Choroid plexus epithelial cell (primary cell): ENCODE measurements at places on chromosomes 4 and X.

- DNase-seq: peak; percentile 46
Observed at GRCh38 chr4:56640621-56641493, 40.2 kb downstream of the HOPX start.

GRCh38 chr4:186244835-186245234, 17.5 kb downstream of the KLKB1 start:
- no peak for DNase-seq

DNA sequence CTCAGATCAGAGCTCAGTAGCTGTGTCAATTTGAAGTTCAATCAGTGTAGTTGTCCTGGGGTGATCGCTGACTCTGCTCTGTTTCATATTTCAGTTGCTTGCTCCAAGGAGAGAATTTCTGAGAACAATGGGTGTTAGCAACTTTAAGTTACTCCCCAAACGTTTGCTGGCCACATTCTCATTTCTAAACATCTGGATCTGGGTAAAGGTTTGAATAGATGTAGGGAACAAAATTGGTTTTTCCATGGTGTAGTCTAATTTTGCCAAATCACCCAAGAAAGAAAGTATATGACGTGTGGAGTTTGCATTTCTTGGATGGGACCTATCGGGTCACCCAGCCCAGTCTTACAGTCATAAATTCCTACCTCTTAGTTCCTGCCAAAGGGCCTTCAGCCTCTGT, 103.7 kb downstream of the AKAP4 start:
- DNase-seq: no peak

GRCh38 chrX:133981924-133982323, 3.5 kb downstream of the GPC3 start:
- no peak for DNase-seq

- DNase-seq: no peak
Observed at GRCh38 chrX:44060221-44060620, 87.0 kb upstream of the NDP start.

DNA sequence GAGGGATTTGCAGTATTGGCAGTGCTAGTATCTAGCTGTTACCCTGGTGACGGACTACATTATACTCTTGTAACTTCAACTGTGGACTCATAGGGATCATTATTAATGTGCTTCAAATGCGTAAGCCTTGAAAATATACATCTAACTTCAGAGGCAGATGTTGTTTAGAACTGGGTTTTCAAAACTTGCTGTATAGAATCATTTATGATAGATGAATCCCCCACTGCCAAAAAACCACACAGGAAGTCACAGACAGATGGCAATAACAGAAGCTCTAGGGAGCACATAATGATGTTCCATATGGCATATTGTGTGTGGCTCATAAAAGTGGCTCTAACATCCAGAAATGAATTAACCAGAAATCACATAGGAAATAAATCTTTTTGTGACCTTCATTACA, 62.3 kb upstream of the RELL1 start:
- no peak for DNase-seq

DNA sequence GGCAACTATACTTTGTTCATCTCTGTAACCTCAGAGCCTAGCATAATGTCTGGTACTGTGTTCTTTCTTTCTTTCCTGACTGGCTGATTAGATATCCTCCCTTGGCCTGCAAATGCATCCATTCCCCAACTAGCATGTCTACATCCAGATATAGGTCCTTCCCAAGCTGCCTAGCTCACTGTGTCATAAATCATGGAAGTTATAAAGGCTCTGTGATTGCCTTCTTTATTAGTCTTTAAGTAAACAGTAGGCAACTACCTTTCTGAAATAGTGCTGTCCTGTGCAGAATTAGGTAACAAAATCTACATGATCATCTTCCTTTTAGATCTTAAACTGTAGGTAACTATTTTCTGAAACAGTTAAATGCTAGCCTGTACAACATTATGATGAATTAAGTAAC, 224.5 kb downstream of the DLG3 start:
- no peak for DNase-seq

DNA sequence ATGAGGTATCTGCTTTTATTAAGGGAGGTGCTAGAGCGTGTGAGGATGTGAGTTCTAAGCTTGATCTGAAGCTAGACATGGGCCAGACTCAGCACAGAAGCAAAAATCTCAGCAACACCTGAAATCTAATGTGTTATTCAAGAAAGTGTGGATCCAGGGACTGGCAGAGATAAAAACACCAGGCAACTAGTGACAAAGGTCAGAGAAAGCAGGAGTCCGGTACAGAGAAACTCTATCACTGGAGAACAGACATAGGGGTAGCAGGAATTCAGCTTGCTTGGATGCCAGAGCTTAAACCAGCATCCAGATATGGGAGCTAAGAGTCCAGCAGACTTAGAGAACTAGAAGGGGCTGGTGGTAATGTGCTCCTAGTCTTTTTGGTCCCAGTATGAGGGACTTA, 34.0 kb downstream of the VCX start:
- DNase-seq: no peak

GRCh38 chr4:113407409-113407808, 354.1 kb downstream of the CAMK2D start:
- no peak for DNase-seq

GRCh38 chr4:162406637-162407365, 243.0 kb upstream of the FSTL5 start:
- no peak for DNase-seq

GRCh38 chr4:48127231-48127630, 6.8 kb downstream of the TXK start:
- DNase-seq: no peak

GRCh38 chrX:1273896-1274295, 5.3 kb downstream of the CSF2RA start:
- DNase-seq: no peak

DNA sequence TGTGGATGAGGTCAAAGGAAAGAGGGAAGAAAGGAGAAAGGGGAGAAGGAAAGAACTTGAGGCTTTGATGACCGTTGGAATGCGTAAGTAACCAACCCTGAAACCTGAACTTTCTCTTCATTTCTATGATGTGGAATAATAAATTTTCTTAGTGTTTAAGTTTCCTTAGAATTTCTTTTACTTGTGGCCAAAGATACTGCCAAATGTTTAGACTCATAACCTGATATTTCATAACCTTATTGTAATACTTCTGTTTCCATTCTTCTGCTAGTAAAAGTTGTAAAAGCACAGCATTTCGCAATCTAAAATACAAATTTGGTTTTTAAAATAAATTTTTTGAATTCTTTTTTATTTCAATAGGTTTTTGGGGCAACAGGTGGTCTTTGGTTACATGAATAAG, 258.5 kb upstream of the GIMD1 start:
- DNase-seq: peak; percentile 24

- DNase-seq: peak; percentile 35
Observed at GRCh38 chr4:110487873-110488272, 11.9 kb downstream of the ENPEP start.

DNA sequence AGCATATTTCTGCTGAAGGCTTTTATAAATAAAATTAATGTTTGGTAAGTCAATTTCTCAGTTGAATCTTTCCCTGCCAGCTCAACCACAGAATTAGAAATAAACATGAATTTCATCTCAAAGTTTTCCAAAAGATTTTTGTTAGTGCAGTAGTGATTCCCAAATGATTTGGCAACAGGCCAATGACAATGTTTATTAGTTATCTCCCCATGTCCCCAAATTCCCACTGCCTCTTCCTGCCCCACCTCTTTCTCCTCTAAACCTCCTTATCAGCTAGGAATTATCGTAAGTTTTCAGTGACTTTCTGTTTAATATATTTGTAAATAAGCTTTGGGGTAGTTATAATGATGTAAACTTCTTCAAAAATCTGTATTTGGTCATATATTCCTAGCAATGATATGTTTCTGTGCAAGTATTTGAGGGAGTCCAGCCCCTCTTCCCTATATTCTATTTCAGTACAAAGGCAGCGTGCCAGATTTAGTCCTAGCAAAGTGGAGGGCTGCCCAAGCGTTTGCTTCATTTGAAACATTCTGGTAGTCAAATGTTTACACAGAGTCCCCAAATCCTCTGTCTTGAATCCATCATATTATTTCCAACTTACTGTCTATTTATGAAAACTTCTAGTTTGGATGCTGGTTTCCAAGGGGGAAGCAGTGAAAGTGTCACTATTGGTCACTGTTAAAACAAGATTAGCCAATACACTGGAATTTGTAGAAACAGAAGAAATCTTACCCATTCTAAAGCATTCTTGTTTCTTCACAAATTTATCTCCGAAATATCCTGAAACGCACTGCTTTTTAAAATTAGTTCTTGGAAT, 33.7 kb upstream of the ANKRD50 start:
- peak; percentile 46 for DNase-seq

GRCh38 chr4:163816494-163816893, 322.0 kb downstream of the TMA16 start:
- no peak for DNase-seq

- DNase-seq: peak; percentile 23
Observed at GRCh38 chr4:119678761-119679160, 50.2 kb upstream of the PDE5A start.

DNA sequence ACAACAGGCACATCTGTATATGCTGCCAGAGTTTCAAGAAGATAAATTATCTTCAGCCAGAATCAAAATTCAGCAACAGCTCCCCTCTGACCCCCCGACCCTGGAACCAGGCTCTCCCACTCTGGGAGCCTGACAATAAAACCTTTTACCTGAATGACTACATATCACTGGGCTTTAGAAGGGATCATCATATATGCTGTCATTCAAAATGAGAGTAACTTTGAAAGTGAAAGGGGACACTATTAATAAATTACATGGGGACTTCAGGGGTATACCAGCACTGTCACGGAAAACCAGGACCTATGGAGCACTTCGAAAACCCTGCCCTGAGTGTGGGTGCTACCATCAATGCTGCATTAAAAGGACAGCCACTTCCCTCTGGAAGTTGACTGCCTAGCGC, 26.2 kb downstream of the TSPAN5 start:
- DNase-seq: no peak

DNA sequence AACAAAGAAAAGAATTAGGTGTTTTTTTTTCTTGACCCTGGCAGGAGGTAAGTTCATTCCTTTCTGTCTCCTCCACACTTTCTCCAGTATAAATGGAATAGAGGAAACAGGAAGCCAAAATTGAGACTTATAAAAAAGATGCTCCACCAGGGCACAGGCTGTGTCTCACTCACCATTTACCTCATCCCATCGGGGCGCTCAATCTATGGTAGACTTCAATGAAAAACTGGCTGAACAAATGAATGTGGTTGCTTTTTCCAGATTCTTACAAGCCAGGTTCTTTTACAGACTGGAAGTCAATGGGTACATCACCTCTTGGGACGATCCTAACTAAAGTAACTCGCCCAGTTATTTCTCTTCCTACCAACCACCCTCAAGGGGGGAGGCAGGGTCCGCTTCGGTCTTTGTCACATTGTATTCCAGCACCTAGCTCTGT, 685 bp downstream of the COMMD8 start:
- DNase-seq: peak; percentile 31

- DNase-seq: no peak
Observed at GRCh38 chrX:78377186-78377585, 49.8 kb upstream of the CYSLTR1 start.

DNA sequence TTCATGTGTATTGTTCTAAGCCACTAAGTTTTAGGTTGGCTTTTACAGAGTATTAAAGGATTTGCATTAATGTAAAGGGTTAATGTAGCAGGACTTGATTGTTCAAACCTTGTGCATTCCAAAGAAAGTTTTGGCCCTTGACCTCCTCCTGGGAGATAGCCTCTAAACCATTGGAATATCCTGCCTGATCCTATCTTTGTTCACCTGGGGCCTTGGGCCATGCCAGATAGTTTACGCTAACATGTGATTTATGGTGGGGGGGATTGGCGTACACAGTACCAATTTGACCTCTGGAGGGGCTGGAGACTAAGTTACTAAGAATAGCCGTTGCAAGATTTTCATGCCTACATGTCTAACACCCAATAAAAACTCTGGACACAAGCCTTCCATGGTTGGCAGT, 1002.7 kb upstream of the PABPC4L start:
- no peak for DNase-seq

DNA sequence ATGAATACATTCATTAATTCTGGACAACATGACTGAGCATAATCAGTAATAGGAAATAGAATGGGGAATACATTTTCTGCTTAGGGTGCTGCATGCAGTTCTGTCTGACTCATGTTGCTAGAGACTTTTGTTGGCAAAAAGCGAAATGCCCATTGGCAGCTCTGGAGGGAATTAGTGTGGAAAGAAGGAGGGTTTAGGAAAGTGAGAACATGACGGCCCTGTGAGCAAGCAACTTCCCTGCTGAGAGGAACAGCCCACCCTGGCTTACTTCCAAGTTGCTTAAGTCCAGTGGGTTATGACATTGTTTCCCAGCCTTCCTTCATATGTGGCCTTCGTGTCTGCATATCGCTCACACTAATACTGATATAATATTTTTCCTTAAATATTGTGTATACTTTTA, 13.8 kb downstream of the MAD2L1 start:
- DNase-seq: peak; percentile 100

- peak; percentile 8 for DNase-seq
Observed at GRCh38 chrX:30992381-30992904, 79.4 kb downstream of the FTHL17 start.

DNA sequence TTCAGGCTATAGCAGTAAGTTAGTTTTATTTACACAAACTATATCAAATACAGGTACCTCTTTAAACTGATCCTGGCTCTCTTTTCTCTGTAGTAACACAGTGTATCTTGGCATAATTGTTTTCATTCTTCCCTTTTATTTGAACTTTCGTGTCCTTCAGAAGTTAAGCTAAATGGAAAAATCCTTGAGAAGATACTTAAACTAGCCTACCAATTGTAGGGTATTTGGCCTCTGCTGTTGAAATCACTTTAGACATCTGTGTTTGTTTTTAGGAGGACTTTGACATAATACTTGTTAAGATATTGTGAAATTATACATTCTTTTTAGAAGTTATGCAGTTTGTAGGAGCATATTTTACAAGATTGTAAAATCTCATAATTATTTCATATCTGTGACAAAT, 90.3 kb upstream of the GK2 start:
- DNase-seq: peak; percentile 1

- no peak for DNase-seq
Observed at GRCh38 chr4:95850161-95850560, 10.3 kb downstream of the PDHA2 start.

DNA sequence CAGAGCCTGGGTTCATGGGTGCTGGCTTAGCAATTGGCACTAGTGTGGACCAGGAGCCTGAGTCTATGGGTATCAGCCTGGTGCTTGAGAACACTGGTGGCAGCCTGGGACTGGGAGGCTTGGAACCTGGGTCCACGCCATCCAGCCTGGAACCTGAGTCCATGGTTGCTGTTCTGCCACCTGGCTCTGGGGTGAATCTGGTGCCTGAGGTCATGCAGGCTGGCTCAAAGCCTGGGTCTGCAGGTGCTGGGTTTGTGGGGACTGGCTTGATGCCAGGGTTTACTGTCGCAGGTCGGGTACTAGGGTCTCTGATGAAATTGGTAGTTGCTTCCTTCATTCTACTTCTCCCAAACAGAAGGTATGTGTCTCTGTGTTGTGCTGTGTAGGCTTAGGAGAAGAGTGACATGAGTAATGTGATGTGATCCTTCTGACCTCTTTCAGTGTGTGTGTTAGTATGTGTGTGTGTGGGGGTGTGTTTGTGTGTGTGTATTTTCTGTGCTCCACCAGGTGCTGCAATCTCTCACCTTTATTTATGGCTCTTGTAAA, 517.0 kb upstream of the EPHA5 start:
- no peak for DNase-seq
